A549 treated with Hydrocortisone at 1 μM for 4 hours (cell line): ENCODE measurements at places on chromosomes 1 and 21. TPM values are rescaled to one million over a fixed set of nuclear protein-coding genes. Genes with fewer than 3 reads are reported as not detected.

FCRL5 gene
- total RNA-seq = 0.03 TPM in 1 of 5 replicates, not detected in the others

SSU72 gene
- 83.9 to 108 TPM (median 103 TPM) in 5 replicates for total RNA-seq

KIAA1614 gene
- total RNA-seq = 0.74 to 1.2 TPM (median 0.96 TPM) in 5 replicates

RAD54L gene
- 9.1 to 11.7 TPM (median 11.5 TPM) in 5 replicates for total RNA-seq

LCE1C gene
- total RNA-seq = not detected in 5 replicates

LCE2A gene
- not detected in 5 replicates for total RNA-seq

FCRL6 gene
- not detected in 5 replicates for total RNA-seq

RHD gene
- not detected in 5 replicates for total RNA-seq

TPTE gene
- not detected in 5 replicates for total RNA-seq

CCDC190 gene
- not detected in 5 replicates for total RNA-seq

GSTM2 gene
- 3.2 to 4.1 TPM (median 3.5 TPM) in 5 replicates for total RNA-seq

ZBTB8B gene
- 0.01 TPM in 1 of 5 replicates, not detected in the others for total RNA-seq

PGBD5 gene
- total RNA-seq = 0.31 to 0.48 TPM (median 0.44 TPM) in 5 replicates
